ENCODE measurements at places on chromosomes 1 and 21. TPM values are rescaled to one million over a fixed set of nuclear protein-coding genes. Genes with fewer than 3 reads are reported as not detected.

DNA sequence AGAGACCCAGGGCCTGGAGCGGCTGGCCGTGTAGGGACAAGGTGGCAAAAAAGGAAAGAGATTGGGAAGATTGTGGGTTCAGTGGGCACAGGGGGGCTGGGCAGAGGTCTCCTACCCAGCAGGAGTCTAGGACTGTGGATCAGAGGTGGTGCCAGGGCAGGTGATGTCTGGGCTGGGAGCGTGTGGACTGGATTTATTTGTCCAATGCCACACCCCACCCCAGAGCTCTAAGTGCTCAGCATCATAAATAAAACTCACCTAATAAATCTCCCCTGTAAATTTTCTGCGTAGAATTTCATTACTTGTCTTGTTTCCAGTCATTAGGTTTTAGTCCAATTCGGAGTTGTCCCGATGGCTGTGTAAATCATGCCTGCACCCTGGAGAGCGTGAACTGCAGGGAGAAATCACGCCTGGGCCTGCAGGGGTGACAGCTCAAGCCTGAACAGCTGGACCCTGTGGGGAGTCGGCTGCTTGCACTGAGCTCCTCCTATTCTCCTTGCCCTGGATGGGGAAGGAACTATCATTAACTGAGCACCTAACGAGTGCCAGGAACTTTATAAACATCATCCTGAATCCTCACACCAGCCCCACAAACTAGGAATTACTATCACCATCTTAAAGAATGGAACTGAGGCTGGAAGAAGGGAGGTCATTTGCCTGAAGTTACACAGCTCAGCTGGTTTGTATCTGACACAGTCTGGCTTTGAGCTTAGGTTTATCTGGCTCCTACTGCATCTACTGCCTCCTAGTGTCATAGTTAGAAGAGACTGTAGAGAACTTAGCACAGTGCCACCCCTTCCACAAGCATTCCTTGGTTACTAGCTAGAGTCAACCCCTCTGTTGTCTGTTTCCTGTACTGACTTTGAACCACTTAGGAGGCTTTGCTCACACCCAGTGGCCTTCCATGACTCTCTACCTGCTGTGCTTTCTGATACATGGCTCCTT, 25.0 kb upstream of the POU3F1 start:
- no peak for DNase-seq

DNA sequence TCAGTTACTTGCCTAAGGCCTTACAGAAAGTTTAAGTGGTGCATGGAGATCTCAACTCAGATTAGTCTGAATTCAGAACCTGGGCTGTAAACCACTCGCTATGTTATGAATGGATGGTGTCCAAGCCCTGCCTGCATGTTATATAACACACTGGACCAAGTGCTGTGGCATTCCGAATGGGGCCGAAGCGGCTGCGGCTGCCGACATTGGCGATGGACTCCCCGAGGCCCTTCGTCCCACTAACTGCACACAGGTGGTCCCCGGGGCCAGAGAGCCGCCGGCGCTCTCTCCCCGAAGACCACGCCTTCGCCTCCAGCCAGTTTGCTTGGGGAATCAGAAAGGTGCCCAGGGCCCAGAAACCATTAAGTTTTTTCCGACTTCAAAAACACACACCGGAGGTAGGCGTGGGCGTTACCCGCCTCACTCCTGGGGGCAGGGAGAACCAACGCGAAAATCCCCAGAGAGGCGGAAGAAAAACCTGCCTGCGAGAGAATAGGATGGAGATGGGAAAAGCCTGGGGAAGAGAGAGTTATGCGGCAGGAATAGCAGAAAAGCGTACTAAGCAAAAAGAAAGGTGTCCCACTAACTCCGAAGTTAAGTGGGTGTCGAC, 579 bp upstream of the TENT5C start:
- no peak for DNase-seq

DNA sequence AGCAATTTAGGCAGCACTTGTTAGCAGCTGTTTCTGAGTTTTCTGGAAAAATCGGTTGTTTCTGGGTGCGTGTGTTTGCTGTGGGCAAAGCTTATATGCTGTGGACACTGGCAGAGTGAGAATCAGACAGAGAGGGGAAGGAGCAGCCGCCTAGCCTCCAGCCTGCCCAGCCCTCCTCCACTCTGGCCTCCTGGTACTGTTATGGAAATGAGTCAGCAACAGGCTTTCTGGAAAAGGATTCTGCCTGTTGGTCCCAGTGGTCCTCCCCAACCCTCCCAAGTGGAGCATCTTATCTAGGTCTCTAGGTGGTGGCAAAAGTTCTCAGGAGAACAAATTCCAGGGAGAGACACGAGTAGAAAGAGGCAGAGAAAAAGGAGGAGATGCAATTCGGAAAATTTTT, 42.2 kb upstream of the GOLT1A start:
- no peak for DNase-seq

GRCh38 chr1:43144237-43144636, 27.9 kb downstream of the EBNA1BP2 start:
- no peak for DNase-seq

GRCh38 chr1:8598783-8599182, 218.7 kb downstream of the RERE start:
- no peak for DNase-seq

DNA sequence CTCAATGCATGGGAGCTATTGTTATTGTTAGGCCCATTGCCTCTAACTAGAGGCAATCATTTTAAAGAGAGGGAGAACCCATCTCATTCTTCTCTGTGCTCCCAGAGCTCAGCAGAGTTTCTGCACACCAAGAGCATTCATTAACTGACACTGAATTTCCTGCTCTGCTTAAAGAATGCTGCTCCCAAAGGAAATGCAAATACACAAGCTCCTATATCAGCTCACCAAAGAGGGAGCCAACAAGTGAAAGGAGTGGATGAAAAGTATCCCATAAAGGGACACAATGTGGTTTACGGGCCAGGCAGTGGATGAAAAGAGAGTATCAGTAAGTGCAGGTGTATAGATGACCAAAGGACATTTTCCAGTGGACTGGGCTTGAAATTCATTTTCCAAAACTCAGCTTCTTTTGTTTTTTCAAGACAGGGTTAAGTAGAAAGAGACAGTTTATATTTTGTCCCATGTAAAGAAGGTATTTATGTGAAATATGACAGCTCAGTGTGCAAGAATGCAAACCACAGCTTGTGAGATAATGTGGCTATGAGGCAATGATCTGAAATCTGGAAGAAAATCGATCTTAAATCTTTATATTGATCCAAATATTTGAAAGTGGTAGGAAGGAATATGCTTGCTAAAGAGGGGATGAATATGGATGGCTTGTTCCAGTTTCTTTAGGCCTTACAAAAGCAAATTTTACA, 207.7 kb upstream of the CAMK1G start:
- DNase-seq, result no peak

DNA sequence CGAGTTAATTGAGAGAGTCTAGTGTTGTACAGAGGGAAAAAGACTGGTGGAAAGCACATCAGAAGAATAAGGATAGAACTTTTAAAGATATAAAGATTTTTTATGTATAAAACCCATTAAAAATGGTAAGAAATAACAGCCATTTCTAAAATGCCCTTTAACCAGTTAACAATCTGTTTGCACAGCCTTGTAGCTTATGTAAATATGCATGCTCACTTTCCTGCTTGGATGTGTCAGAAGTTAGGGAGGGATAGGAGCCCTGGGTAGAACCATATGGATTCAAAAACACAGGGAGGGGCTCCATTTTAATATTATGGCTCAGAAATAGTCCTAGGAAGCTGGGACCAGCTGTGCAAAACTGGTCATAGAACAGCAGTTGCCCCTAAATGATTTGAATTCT, 4.5 kb upstream of the EDEM3 start:
- DNase-seq, result no peak

DNA sequence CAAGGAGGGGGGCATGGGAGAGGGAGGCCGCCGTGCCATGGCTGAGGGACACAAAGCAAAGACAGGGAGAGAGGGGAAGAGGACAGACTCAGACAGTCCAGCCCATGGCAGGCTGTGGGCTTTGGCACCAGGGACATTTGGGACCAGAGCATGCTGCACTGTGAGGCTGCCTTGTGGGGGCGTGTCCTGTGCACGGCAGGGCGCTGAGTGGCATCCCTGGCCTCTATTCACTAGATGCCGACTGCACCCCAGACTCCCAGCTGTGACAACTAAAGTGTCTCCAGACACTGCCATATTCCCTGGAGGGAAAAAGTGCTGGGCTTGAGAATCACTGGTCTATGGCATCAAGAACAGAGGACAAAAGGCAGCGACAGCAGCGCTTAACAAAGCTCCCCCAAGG, 18.6 kb upstream of the PRDM15 start:
- DNase-seq, result no peak

DNA sequence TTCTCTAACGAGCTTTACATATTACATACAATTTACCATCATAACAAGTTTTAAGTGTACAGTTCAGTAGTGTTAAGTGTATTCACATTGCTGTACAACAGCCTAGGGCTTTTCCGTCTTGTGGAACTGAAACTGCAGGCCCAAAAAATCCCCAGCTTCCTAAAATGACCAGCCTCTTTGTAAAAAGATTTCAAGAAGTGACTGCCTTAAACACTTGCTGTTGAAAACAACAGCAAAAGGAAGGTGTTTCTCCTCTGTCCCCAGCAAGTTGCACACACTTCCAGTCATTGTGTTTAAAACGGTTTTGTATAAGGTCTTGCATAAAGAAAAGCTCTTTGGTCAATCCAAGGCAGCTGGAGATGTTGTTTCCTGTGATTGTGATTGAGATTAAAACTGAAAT, 16.0 kb upstream of the GBP1 start:
- DNase-seq, result no peak

- no peak for DNase-seq
These were observed 25.8 kb upstream of the PPT1 start for GRCh38 chr1:40122855-40123254.

DNA sequence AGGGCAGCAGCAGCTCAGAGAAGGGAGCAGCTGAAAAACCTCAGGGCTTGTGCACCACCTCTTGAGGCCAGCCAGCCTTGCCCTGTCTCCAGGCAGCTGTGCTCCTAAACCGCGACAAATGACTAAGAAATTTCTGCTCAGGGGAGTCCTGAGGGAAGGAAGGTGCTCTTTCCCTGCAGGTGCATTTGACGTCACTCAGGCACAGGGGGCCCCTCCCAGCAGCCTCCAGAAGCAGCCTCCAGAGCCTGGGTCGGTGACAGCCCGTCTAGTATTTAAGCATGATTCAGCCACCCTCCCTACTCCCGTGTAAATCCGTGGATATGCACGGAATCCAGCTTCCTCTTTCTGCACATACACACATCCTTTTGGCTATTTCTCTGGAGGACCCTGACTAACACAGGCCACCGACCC, 560.5 kb downstream of the KIF26B start:
- DNase-seq, result no peak

DNA sequence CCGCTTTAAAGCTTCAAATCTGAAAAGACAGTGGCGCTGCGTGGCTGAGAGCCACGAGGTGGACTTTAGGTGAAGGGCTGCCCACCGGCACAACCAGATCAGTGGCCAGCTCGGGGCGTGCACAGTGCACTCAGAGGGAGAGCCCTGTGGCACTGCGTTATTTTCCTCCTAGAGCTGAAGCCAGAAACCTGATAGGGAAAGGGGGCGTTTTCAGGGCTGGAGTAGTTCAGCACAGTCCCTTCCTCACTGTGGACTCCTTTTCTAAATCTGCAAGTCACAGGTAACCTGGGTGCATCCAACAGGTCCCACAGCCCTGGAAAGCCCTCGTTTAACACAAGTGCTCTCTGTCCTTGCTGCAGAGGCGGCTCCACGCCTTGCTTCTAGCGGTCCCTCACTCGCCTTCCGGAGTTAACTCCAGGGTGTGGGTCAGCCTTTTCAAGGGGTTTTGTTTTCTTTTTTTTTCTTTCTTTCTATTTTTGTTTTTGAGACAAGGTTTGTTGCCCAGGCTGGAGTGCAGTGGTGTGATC, 81.2 kb downstream of the GALNT2 start:
- DNase-seq, result no peak

DNA sequence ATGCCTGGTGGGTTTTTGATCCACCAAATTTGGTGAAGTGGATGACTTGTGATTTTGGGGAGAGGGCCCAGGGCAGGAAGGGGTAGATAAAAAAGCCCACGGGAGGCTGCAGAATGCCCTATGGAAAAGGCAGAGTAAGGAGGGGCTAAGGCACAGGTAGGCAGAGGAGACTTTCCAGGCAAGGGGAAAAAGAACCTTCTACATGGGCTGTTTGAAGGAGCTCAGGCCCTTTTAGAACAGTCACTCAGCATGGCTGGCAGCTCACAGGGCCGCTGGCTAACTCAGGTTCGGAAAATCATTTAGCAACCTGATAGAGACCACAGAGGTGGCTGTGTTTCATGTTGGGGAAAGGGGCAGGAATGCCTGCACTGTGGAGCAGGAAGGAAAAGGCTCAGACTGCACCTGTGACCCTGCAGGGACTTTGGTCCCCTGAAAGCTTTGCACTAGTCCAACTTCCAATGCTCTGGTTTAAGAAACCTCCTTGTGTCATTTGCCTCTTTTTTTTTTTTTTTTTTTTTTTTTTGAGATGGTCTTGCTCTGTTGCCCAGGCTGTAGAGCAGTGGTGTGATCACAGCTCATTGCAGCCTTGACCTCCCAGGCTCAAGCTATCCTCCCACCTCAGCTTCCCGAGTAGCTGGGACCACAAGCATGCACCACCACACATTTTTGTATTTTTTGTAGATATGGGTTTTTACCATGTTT, 58.5 kb upstream of the ENAH start:
- no peak for DNase-seq

DNA sequence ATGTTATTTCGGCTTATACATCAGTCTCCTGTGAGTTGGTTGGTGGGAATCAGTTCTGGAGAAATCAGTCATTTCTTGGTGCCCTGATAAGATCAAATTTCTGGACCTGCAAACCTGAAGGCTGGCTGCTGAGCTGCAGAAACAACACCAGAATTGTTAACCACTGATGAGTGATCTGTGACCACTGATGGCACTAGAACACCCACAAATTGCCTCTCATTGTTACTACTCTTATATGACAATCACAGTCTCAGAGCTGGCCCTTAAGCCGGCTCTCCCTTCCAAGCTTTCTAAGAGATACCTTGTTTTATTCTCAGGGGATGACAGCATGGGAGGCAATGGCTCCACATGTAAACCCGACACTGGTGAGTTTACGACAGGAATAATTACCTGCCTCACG, 1.9 kb downstream of the C1orf162 start:
- DNase-seq, result no peak

- no peak for DNase-seq
These were observed 471.7 kb upstream of the B3GALT2 start for GRCh38 chr1:193658081-193658480.

The CAMSAP2 gene
- 30.4 TPM for total RNA-seq

The RTCA gene
- 39.3 TPM for total RNA-seq

The DENND2D gene
- 3.0 TPM for total RNA-seq

The DNAH14 gene
- total RNA-seq, result 77.7 TPM

Data from progenitor cell of endocrine pancreas (in vitro differentiated cells).